GM06990 (cell line): ENCODE measurements at places on chromosomes 6 and 20.

GRCh38 chr6:134235937-134236751 is 81.8 kb downstream of the SGK1 start:
- peak; percentile 76 for DNase-seq

GRCh38 chr20:37394543-37395409 is 48.8 kb downstream of the SRC start:
- no peak for DNase-seq

DNA sequence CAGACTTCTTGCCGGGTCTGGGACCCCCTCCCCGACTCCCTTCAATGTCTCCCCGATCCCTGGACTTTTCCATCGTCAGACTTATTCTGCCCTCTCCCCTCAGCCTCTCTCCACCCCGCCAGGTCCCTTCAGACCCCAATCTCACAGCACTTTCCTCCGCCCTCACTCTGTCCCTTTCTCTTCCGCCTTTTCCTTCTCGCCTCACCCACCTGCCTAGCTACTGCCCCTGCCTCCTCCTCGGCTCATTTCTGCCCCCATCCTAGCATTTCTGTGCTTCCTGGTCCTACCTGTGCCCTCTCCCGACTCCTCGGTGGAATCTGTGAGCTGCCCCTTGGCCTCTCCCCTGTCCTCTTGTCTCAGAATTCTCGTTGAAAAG is 616 bp downstream of the CHMP4B start:
- DNase-seq = no peak

DNA sequence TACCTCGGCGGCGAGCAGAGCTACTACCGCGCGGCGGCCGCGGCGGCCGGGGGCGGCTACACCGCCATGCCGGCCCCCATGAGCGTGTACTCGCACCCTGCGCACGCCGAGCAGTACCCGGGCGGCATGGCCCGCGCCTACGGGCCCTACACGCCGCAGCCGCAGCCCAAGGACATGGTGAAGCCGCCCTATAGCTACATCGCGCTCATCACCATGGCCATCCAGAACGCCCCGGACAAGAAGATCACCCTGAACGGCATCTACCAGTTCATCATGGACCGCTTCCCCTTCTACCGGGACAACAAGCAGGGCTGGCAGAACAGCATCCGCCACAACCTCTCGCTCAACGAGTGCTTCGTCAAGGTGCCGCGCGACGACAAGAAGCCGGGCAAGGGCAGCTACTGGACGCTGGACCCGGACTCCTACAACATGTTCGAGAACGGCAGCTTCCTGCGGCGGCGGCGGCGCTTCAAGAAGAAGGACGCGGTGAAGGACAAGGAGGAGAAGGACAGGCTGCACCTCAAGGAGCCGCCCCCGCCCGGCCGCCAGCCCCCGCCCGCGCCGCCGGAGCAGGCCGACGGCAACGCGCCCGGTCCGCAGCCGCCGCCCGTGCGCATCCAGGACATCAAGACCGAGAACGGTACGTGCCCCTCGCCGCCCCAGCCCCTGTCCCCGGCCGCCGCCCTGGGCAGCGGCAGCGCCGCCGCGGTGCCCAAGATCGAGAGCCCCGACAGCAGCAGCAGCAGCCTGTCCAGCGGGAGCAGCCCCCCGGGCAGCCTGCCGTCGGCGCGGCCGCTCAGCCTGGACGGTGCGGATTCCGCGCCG is 994 bp downstream of the FOXC1 start:
- DNase-seq = peak; percentile 43

DNA sequence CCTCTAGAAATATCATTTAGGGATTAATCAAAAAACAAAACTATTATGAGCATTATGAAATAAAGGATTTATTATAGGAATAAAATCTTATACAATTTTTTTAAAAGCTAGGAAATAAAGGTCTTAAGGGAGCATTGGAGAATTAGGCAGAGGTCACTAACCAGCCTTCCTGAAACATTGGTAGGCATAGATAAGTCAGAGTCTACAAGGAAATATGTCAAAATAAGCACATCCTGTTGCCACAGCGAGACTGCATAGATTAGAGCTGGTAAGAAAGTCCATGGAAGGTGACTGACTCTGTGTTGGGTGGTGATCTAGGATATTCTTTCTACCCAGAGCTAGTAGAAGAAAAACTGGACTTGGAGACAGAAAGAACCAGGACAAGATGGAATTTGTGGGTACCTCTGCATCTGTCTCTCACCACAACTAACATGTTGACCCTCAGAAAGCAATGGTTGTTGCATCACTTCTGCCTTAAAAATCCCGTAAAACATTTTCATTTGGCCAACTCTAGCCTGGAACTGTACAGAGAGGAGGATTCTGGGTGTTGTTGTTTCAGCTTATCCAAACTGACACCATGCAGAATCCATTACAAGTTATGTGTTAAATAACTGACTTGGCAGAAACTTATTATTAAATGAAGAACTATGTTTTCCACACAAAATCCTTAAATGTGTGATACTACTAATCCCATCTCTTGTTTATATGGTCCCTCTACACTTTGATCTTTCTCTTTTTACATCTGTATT is 77.1 kb downstream of the FBXO5 start:
- DNase-seq = no peak

DNA sequence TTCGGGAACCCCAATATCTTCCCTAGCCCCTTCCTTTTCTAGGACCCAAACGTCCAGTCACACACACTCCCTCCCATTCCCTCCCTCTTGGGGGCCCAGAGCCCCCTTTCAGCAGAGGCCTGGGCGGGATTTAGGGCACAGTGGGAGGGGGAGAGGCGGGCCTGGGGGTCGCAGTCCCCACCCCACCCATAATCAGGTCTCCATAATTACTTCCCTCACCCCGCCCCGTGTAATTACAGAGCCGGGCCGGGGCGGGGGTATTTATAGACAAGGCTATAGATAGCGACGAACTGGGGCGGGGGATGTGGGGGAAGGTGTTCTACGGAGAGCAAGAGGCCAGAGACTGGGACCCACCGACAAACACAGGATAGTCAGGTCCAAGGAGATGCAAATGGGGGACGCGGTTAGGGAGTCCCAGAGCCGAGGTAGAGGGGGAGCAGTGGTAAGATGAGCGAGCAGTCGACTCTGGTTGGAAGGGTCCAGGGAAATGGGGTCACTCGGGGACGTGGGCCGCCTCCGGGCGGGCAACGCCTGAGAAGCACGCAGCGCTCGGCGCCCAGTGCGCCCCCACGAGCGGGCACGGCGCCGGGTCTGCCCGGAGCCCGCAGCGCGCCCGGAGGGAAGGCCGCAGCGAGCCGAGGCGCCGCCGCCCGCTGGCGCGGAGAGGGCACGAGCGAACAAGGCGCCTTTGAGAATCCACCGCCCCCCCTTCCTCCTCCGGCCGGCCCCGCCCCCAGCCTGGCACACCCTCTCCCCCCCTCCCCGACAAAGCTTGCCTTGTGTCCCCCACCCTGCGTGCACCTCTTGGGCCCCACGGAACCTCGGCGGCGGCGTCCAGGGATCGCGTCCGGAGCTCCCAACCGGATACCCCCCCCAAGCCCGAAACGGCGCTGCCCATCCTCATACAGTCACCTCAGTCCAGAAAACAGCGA is 670 bp upstream of the COL11A2 start:
- no peak for DNase-seq

DNA sequence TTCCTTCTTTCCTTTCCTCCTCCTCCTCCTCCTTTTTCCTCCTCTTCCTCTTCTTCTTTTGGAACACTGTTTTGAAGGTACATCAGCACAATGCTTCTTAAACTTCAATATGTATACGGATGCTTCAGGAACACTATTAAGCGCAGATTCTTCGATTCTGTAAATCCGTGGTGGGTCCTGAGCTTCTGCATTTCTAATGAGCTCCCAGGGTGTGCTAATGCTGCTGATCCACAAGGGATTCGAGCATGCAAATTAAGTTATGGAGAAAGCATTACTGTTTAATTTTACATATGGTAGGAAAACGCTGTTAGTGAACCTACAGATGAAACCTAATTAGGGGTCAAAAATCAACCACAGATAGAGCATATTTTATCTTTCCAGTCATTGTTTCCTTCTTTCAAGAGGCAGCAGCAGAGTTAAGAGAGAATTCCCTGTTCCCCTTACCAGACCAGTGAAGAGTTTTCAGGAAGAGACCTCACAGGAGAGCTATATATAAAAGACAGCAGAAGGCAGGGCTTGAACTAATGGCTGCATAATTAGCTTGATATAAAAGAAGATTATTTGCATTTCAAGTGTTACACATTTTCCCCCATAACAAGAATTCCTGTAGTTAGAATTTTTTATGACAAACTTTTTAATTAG is 47.2 kb downstream of the KIF13A start:
- no peak for DNase-seq

- no peak for DNase-seq
Observed at GRCh38 chr6:74605922-74606581, 599.8 kb downstream of the COL12A1 start.

DNA sequence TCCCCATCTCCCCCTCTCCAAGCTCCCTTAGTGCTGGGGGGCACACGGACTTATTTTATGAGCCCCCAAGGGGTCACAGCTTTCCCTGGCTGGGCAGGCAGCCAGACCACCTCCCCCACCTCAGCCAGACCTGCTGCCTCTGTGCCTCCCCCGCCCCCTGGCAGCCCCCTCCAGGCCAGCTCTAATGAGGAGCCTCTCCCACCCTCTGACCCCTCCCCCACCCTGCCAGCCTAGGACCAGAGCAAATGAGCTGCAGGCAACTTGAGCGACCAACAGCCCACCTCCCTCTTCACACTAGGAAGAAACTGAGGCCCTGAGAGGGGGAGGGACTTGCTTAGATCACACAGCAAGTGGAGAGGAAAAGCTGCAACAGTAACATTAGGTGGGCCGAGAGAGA is 1.9 kb downstream of the GDF5 start:
- DNase-seq = no peak

- DNase-seq = no peak
Observed at GRCh38 chr6:81194374-81194773, 558.1 kb downstream of the TENT5A start.

DNA sequence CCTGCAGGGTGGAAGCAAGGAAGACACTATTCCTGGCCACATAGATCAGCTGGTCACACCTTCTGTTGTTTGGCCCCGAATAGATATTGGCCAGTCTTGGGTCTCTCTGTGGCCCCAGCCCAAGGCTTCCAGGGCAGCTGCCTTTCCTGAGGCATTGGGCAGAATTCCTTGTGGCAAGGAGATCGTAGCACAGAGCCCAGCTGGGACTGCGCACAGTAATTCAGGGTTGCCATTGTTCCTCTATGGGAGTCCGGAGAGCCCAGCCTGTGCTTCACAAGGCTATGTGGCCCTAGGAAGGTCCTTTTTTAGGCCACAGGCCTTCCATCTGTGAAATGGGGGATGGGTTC is 6.9 kb downstream of the SGK2 start:
- DNase-seq = no peak

DNA sequence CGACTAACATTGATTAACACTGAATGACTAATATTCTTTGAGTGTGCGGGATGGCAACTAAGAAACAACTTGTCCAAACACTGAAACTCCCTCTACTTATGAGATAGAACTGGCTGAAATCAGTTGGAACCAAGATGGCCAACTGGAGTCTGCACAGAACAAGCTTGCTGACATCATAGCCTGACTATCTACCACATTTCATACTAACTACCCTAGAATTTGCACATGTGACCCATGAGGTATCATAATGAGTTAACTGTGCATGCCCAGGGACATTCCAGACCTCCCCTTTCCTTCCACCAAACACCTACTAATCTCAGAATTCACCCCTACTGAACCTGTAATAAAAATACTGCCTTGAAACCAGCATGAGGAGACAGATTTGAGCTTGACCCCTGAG is 43.2 kb downstream of the PHIP start:
- peak; percentile 10 for DNase-seq

GRCh38 chr6:107556082-107556481 is 66.2 kb downstream of the SOBP start:
- DNase-seq = no peak

- DNase-seq = no peak
Observed at GRCh38 chr6:121522771-121523386, 87.4 kb downstream of the GJA1 start.

DNA sequence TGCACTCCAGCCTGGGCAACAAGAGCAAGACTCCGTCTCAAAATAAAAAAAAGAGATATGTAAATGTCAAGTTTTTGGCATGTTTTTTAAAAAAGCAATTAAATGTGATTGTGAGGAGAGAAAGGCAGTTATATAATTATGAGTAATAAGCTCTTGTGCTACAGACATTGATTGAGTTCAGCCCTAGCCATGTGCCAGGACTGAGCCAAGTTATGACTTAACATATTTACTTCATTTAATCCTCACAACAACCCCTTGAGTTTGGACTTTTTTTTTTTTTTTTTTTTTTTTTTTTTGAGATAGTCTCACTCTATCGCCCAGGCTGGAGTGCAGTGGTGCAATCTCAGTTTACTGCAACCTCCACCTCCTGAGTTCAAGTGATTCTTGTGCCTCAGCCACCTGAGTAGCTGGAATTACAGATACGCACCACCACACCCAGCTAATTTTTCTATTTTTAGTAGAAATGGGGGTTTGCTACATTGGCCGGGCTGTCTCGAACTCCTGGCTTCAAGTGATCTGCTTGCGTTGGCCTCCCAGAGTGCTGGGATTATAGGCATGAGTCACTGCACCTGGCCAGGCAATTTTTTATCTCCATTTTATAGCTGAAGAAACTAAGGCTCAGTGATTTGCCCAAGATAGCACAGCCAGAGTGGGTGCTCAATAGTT is 15.0 kb upstream of the CSE1L start:
- no peak for DNase-seq

DNA sequence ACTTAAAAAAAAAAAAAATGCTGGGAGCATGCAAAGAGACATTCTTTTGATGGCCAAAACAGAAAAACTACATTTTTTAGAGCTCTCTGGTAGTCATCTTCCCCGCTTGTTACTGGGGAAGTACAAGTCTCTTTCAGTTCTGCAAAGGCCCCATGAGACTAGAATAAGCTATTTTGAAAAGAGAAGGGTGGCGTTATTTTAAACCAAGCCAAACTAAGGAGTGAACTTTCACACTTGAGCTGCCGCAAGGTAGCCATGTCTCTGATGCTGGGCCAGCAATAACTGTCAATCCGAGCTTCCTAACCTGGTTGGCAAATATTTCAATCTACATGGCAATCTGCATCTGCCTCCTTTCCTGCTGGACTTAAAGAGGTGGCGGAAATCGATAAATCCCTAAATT is 96.7 kb downstream of the L3MBTL3 start:
- peak; percentile 46 for DNase-seq

DNA sequence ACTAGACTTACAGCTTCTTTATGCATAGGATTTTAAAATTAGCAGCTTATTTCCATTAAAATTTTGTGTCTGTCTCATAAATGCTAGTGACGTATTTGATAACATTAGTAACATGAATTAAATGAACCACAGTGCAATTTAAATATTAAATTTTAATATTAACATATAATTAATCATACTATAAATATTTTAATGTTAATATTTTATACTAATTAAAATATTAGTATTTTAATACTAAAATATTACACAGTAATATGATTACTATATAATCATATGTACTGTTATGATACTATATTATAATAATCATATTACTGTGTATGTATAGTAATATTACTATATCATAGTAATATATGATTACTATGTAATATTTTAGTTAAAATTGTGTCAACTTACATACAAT is 73.7 kb downstream of the CHD6 start:
- no peak for DNase-seq

- DNase-seq = no peak
Observed at GRCh38 chr20:21106171-21107017, at the start of gene LINC00237. TSS of gene LINC00237 (minus strand) at chr20:21106358.

- DNase-seq = no peak
Observed at GRCh38 chr6:81693266-81693665, 59.2 kb downstream of the TENT5A start.

- DNase-seq = no peak
Observed at GRCh38 chr6:112846681-112847080, 499.6 kb downstream of the RFPL4B start.
